Activated CD4-positive, alpha-beta T cell treated with anti-CD3 and anti-CD28 coated beads, Interleukin-10, Interleukin-2, amounts not matched to agents 100 ng/mL and 50 ng/mL, durations not matched to agents 16 hours and 8 hours (primary cell): ENCODE measurements at places on chromosomes 1 and 21.

- DNase-seq, result peak; percentile 93
Measured at GRCh38 chr1:224168859-224169380, 14.1 kb upstream of the DEGS1 start.

DNA sequence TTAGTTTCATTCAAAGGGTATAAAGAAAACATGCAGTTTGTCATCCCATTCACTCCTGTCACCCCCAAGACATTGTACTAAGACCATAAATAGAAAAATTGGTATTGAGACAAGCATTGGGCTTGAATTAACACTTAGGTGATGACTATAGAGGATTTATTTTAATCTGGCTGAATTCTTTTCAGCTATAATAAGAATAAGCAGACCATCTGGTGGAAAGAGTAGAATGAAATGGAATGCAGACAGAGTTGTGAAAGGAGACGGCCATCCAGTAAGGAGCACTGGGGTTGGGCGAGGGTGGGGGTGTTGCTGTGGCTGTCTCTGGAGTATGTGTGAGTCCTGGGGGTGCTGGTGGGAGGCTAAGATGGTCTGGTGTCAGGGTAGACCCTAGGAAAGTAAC, 125.0 kb upstream of the IVNS1ABP start:
- no peak for DNase-seq

GRCh38 chr1:107649023-107649422, 316.0 kb downstream of the VAV3 start:
- DNase-seq, result no peak

- DNase-seq, result no peak
Measured at GRCh38 chr1:59767119-59767518, 47.6 kb upstream of the HOOK1 start.

- DNase-seq, result no peak
Measured at GRCh38 chr1:111843177-111843576, 87.5 kb downstream of the DDX20 start.

DNA sequence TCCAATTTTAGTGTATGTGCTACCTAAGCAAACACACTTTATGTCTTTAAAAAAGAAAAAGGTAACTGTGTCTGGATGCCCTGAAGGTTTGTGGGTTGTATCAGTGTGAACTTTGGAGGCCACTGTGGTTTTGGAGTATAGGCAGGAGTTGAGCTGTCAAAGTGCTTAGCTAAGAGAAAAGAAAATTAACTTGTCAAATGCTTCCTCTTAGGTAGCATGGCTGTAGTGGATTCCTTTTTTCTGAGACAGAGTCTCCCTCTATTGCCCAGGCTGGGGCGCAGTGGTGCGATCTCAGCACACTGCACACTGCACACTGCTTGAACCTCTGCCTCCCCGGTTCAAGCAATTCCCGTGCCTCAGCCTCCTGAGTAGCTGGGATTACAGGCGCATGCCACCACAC, 11.2 kb upstream of the SLC41A1 start:
- peak; percentile 61 for DNase-seq

DNA sequence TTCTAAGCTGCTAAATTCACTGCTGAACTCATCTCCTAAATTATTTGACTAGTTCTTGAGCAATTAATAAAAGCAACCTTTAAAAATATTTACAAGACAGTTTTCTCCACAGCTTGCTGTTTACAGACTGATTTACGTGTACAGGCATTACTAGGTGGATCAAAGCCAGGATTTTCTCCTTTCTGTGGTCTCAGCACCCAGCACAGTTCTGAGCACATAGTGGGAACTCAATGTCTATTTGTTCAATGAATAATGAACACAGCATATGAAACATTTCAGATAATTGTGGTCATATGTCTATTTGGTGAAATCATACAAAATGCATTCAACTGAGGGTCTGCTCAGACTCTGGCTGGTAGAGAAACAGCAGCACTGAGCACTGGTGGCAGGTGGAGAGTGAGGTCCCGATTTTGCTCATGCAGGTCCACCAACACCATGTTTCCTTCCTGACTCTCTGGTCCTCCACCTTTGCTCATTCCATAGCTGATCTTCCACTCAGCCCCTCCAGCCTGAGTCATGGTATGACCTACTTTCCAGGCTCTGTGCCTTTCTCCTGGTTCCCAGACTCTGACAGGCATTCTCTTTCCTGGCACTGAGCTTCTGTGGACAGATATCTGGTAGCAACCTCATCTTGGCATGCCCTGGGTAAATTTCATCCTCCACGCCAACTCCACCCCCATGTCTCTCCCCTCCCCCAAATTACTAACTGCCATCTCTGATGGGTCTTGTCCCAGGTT, 311.3 kb downstream of the TGFB2 start:
- DNase-seq, result no peak

DNA sequence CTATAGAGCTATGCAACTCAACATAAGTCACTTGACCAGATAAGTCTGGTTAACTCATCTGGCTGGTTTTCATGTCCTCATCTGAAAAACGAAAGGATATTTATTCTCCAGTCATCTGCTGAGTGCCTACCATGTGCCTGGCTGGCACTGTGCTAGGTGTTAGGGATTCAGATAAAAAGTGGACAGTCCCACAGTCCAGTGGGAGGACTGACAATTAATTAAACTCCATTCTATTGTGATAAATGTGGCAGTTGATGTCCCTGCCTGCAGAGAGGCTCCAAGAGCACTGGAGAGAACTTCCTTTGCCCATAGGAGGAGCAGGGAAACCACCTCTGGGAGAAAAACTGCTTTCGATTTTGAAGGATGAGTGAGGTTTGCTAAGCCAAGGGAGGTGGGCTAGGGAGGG, 5.4 kb downstream of the NUAK2 start:
- no peak for DNase-seq

DNA sequence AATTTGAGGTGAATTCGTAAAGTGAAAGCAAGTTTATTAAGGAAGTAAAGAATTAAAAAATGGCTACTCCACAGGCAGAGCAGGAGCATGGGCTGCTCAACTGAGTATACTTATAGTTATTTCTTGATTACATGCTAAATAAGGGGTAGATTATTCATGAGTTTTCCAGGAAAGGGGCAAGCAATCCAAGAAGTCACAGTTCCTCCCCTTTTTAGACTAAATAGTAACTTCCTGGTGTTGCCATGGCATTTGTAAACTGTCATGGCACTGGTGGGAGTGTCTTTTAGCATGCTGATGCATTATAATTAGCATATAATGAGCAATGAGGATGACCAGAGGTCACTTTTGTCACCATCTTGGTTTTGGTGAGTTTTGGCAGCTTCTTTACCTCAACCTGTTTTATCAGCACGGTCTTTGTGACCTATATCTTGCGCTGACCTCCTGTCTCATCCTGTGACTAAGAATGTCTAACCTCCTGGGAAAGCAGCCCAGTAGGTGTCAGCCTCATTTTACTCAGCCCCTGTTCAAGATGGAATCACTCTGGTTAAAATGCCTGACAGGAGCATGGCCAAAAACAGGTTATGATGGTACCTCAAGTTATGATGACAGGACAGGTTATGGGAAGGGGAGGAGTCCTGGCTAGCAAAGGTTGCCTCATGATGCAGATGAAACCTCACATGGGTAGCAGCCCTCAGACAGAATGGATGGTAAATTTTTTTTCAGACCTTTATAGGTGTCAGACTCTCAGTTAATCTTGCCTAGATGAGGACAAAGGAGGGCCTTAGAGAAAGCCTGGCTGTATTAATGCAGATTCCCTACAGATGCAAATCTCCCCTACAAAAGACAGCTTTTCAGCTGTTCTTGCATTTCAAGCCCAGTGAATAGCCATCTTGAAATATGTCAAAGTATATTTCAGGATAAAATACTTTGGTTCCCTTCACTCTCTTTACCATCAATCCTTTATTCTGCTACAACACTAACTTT, 49.7 kb downstream of the SIPA1L2 start:
- DNase-seq, result peak; percentile 68

- DNase-seq, result no peak
Measured at GRCh38 chr1:153431427-153431826, 15.1 kb downstream of the S100A7A start.

GRCh38 chr1:159000070-159000409, 9.7 kb upstream of the IFI16 start:
- no peak for DNase-seq

GRCh38 chr21:32184485-32184884, 94.4 kb downstream of the MIS18A start:
- no peak for DNase-seq

DNA sequence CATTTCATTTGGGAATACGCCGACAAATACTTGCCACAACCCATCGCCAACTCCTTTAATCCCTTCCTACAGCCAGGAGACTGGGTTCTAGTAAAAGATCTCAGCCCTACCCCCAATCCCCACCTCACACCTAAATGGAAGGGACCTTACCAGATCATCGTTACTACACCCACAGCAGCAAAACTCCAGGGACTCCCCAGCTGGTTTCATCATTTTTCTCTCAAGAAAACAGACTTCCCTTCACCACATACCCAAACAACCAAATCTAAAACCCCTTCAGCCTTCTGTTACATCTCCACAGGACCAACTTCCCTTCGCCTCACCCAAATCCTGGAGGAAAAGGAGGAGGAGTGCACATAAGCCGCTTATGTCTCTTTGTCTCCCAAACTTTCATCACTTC, 23.7 kb upstream of the SLC2A5 start:
- DNase-seq, result no peak

DNA sequence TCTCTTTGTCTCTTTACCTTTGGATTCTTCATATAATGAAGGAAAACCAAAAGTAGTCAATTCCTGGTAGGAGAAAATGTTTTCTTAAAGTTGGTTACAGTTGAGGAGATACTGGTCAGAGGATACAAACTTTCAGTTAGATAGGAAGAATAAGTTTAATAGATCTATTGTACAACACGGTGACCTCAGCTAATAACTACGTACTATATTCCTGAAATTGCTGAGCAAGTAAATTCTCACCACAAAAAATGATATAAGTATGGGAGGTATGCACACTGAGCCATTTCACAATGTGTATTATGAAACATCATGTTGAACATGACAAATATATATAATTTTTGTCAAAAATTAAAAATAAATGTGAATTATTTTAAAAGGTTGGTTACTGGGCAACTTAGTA, 20.4 kb downstream of the SSX2IP start:
- DNase-seq, result no peak
